ENCODE measurements at places on chromosomes 5 and 9.

DNA sequence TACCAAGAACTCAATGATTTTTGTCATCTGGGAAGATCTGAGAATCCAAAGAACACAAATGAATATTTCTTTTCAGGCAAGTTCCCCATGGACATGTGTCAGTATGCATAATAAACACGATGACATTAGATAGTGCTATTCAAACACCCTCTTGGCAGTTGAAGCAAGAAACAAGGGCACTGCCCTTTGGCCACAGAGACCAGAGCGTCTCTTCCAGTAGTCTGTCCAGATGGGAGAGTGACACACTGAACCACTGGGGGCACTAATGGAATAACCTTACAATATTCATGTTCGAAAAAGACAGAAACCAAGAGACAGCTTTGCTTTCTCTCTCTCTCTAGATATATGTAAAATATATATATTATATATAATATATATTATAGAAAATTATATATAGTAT lies 301.9 kb downstream of the CTNND2 start:
- no peak for DNase-seq

DNA sequence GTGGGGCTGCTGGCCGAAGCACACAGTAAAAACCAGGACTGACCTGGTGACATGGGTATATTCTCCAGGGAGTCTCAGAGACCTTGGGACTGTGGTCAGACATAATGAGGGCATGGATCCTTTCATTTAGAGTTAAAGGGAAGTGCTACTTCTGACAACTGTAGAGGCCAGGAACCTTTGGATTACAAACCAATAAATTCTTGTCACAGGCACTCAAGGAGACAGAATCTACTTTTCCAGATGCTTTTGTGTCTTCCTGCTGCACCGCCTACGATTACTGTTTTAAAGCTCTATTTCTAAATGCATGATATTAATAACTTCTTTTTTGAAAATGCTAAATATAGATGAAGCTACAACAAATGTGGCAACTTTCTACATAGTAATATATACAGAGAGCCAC lies 106.5 kb upstream of the LPAR1 start:
- DNase-seq: no peak

- peak; percentile 52 for DNase-seq
Measured at GRCh38 chr9:90053027-90053426, 448.2 kb downstream of the GADD45G start.

- DNase-seq: no peak
Measured at GRCh38 chr5:115414406-115415142, 118.1 kb upstream of the CCDC112 start.

- no peak for DNase-seq
Measured at GRCh38 chr9:24090566-24090965, 264.5 kb upstream of the ELAVL2 start.

GRCh38 chr5:89277816-89278215 lies 394.8 kb upstream of the MEF2C start:
- DNase-seq: no peak

DNA sequence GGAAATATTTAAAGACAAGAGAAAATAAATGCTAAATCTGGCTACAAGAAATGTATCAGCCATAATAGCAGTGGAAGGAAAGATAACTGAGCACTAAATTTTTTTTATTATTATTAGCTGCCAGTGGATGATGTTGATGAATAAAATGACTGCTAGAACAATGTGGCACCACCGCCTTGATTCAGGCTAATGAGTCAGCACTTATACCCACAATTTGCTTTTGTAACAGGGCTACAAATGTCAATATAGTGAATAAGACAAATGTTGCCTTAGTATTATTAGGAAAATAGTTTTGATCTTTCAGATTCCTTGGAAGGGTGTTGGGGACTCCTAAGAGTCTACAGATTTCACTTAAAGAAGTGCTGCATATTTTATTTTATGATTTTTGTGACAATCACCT lies 555.2 kb upstream of the GRAMD2B start:
- no peak for DNase-seq

DNA sequence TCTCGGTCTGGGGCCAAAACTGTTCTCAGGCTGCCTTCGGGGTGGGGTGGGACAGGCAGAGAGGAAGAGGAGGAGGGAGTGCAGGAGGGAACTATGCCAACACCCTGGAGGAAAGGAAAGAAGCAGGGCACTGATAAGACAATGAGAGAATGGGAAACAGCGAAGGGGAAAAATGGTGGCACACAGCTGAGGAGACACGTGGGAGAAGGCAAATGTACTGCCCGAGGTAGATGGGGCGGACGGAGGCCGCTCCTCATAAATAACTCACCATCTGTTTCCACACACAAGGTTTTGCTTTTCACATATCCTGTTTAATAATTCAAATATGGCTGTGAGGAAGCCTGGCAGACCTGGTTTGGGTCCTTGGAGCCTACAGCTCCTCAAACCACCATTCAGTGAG lies 148.2 kb upstream of the LRRTM2 start:
- DNase-seq: no peak

GRCh38 chr5:9559965-9560364 lies 14.1 kb upstream of the SEMA5A start:
- no peak for DNase-seq

Measured in H9 (cell line).